ENCODE measurements at places on chromosomes 12 and 14. TPM values are rescaled to one million over a fixed set of nuclear protein-coding genes. Genes with fewer than 3 reads are reported as not detected.

The SIX4 gene
- total RNA-seq, result 20.6 TPM

- no peak for DNase-seq
These were observed 37.8 kb upstream of the TMEM132D start for GRCh38 chr12:129941618-129942017.

DNA sequence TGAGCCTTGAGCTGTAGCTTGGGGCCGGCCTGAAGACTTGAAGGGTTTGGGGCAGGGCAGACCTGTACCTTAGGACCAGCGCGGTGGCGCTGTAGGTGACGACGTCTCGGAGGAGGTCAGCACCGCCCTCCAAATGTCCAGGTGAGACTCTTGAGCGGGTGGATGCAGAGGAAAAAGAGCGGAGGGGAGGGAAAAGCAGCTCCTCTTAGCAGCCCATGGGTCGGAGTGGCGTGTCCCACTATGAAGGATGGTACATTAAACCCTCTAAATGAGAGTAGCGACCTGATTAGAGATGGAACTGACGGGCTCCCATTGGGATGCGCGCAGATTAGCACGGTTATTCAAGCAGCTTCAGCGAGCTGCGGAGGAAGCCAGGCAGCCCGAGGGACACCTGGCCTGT, 77.0 kb upstream of the MAP1LC3B2 start:
- no peak for DNase-seq

GRCh38 chr14:26370115-26370514, 227.7 kb downstream of the NOVA1 start:
- DNase-seq, result no peak

GRCh38 chr14:23895480-23895879, 58.1 kb upstream of the DHRS4 start:
- DNase-seq, result no peak

The GARIN6 gene
- total RNA-seq, result not detected

DNA sequence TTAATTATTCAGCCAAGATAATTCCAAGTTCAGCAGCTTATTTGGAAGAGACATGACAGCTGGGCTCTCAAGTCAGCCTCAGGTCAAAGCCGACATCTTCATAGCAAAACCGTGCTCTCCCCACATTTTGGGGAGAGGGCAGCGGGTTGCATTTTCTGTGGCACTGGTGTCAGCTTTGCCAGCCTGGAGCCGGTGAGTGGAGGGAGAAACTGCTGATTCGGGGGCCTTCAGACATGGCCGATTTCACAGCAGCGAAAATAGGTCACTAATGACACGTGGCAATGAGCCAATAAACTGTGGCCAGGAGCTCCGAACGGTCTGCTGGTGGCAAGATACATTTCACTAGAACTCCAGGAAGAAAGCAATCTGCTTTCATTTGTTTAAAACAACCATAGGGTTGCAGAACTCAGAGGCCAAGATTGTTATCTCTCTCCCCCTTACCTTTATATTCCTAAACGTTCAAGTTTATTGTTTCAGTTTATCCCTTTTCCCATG, 173.2 kb downstream of the CAND1 start:
- DNase-seq, result peak; percentile 80

The MGST1 gene
- 44.5 TPM for total RNA-seq

DNA sequence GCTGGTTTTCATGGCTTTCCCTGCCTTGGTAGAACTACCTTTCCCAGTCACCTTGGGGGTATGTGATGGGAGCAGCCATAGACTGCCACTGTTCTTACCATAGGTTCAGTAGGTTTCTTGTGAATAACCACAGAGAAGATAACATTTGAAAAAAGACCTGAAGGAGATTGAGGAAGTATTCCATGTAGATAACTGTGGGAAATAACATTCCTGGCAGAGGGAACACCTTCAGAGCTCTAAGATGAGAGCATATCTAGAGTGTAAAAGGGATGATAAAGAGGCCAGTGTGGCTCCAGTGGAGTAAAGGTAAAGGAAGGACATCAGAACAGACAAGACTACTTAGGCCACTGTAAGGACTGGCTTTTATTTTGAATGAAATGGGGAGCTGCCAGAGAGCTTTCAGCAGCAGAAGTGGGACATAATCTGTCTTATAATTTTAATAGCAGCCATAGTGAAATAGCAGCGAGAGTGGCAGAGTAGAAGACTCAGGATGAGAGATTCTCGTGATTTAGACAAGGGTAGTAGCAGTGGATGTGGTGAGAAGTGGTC, 82.6 kb upstream of the KCNH3 start:
- DNase-seq, result no peak

- peak; percentile 80 for DNase-seq
These were observed 7.7 kb downstream of the HOXC8 start for GRCh38 chr12:54016478-54016964.

- DNase-seq, result no peak
These were observed 1.7 kb downstream of the ORAI1 start for GRCh38 chr12:121628037-121628436.

GRCh38 chr12:131543040-131543439, 167.8 kb upstream of the SFSWAP start:
- no peak for DNase-seq

GRCh38 chr14:94805680-94806288, 35.9 kb upstream of the GSC start:
- no peak for DNase-seq

DNA sequence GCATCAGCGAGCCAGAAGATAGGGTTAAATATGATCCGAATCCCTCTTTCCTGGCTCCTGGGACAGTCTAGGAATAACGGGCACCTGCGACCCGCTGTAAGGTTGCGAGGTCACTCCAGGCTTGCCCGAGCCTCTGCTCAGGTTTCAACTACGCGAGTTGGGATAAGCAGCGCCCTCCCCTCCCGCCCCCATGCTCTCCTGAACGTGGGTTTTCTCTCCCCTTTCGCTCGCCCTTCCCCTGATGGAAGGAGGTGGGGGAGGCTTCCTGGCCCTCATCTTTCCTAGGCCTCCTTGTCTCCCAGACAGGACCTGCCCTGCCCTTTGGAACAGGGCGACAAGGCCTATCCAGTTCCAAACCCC, 753 bp upstream of the ATP5MC2 start:
- peak; percentile 42 for DNase-seq

The BIN2 gene
- not detected for total RNA-seq

The TTC9 gene
- total RNA-seq, result 2.6 TPM

DNA sequence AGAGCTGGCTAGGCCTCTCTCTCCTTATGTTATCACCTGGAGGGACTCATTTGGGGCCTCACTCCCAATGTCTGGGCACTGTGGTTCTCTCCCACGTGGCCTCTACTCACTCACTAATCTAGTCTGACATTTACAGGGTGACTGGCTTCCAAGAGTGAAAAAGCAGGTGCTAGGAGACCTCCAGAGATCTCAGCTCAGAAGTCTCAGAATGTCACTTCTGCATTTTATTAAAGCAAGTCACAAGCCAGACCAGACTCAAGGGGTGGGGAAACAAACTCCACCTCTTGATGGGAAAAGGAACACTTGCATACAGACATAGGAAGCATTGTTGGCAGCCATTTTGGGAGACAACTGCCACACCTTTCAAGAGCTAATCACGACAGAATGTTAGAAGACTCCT, 175.9 kb downstream of the MON2 start:
- DNase-seq, result no peak
